Fibroblast of skin of scalp (primary cell): ENCODE measurements at places on chromosomes 5 and 9.

GRCh38 chr5:81750308-81751008 is 439 bp downstream of the SSBP2 start:
- no peak for DNase-seq

DNA sequence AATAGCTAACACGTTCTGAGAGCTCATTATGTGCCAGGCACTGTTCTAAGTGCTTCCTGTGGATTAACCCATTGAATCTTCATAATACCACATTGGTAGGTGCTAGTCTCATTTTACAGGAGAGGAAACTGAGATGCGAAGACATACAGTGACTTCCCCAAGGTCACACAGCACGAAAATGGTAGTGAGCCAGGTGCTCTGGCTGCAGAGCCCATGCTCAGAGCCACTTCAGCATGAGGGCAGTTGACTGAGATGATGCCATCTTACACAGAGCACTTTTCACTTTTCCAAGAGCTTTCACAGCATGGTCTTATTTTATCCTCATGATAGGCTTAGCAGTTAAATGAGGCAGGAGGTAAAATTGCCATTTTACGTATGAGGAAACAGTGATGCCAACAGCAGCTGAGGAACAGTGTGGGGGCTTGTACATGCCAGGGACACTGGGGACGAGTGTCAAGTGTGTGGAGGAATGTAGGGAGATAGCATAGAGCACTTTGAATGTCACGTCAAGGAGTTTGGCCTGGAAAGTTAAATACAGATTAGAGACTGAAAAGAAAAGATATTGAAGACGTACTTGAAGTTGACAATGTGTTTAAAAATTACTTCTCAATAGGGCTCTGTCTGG is 180.0 kb downstream of the KIF4B start:
- no peak for DNase-seq

GRCh38 chr9:90801973-90802322 is 329 bp downstream of the SYK start:
- DNase-seq, result no peak

DNA sequence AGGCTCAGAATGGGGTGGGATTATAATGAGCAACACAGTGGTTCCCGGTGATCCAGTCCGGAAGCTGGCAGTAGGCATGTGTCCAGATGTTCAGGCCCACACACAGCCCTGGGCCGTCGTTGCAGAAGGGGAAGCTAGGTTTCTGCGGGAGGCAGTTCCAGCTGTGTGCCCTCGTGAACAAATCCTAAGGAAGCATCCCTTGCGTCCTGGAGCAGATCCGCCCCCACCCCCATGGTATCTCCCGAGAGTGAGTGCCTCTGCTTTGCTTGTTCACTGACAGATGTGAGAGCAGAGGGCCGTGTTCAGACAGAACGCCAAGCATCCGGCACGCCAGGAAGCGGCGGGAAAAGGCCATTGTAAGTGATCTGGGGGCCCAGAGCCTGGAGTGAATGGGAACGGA is 104.8 kb downstream of the PDE6A start:
- peak; percentile 20 for DNase-seq

DNA sequence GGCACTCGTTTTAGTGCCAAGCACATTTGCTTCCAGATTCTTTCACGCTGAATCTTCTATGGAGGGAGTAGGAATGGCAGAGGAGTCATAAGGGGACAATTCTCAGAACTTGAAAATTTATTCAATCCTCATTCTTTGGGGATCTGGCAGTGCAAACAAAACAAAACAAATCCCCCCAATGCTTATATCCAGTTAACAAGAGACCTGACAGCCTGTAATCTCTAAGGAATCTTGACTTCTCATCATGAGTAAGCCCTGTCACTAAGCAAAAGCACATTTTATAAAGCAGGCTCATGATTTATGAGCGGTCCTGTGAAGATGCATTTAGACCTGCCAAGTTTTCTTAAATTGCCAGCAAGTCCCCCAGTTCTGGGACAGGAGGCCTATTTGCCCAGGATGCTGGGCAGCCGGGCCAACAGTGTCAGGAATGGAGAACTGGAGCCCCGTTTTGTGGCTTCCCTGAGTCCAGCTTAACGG is 513.9 kb downstream of the CTNND2 start:
- DNase-seq, result peak; percentile 88

DNA sequence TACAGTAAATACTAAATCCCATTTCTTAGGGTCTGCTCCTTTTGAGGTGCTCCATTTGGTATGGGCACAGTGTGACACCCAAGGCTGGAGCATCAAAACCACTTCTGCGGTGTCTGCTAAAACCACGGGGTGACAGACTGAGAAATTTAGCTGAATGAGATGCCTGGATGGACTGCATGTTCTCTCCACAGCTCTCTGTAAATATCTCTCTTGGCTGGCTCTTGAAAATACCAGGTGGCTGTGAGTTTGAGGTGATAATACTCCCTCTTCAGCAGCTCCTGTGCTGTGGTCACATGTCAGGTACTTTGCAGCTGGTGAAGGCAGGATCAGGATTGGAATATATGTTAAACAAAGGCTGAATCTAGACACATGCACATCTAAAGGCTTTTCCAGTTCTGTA is 93.7 kb upstream of the SIMC1 start:
- no peak for DNase-seq

- no peak for DNase-seq
Measured at GRCh38 chr5:91255396-91256141, 127.5 kb downstream of the ARRDC3 start.

- DNase-seq, result peak; percentile 1
Measured at GRCh38 chr5:11797132-11797531, 107.1 kb downstream of the CTNND2 start.

- no peak for DNase-seq
Measured at GRCh38 chr5:166566725-166567124, 1724.7 kb upstream of the WWC1 start.

DNA sequence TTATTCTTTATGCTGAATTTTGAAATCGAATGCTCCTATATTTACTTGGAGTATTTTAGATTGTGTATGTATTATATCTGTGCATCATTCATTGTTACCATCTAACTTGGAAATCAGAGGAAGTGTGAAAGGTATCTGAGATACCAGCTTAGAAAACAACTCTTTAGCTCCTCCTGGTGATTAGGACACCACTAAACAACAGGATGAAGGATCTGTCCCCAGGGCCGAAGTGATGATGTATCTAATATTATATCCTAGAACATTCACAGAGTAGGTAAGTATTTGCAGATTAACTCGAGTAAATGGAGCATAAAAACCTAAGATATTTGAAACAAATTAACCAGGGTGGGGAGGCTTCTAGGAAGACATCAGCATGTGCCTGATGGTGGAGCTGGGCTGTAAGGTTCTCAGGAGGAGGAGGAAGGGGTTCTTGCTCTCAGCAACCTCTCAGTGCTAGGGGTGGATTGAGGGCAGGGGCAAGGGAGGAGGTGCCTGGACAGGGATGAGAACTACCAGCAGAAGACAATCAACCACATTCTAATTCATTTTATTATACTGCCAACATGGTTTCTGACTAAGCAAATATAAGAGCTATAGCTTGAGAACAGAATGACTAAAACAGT is 2.6 kb upstream of the NFIL3 start:
- DNase-seq, result peak; percentile 60

- no peak for DNase-seq
Measured at GRCh38 chr5:76345582-76345981, 57.5 kb upstream of the IQGAP2 start.

- peak; percentile 32 for DNase-seq
Measured at GRCh38 chr5:55151923-55152842, 7.8 kb upstream of the GPX8 start.

DNA sequence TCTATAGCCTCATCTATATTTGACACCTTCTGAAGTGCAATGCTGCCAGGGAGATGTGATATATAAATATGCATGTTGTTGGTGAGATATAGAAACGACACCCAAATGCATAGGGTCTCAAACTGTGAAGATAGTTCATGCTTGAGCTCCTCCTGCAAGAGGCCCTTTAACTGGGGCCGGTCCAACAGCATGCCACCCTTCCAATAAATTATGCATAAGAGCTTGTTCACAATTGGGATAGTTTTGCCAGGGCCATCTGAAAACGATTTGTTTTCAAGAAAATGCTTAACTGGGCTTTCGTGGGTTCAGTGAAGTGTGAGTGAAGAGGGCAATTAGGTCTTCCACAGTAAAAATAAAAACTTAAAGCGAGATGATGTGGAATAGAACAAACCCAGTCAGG is 424.2 kb upstream of the WWC1 start:
- no peak for DNase-seq

DNA sequence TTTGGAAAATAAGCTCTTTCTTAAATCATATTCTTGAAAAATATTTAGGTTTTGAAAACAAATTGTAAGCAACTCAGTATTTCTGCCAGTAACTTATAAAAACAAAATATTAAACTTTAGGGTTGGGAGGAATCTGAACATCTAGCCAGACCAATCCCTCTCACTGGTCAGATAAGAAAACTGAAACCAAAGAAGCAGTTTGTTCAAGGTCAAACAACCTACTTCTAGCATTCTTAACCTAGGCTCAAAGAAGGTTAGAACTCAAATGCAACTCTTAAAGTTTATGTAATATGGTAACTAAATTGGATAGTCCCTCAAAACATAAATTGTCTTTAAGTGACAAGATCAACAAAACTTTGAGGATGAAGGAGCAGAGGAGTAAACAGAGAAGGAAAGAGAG is 374.9 kb upstream of the TNC start:
- DNase-seq, result no peak

- DNase-seq, result no peak
Measured at GRCh38 chr5:142777850-142778249, 7.7 kb downstream of the ARHGAP26 start.

- no peak for DNase-seq
Measured at GRCh38 chr5:137291436-137291835, 207.7 kb downstream of the SPOCK1 start.

DNA sequence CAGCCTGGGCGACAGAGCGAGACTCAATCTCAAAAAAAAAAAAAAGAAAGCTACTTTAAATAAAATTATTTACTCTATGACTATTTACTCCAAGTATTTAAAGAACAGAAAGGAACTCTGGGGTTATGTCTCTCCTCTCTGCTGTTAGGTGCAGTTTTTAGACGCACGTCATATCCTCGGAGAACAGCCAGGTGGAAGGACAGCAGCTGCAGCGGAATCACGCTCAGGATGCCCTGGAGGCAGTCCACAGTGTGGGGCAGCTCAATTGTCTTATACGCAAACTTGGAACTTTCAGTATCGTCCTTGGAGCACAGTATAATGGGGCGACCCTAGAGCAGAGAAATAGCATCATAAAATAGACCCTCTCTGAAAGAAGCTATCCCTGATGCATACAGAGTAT is 10.4 kb upstream of the MAPK9 start:
- DNase-seq, result no peak

GRCh38 chr5:92222449-92222848 is 839.3 kb upstream of the ARRDC3 start:
- DNase-seq, result no peak

GRCh38 chr9:88980740-88981203 is 10.5 kb upstream of the S1PR3 start:
- peak; percentile 68 for DNase-seq

DNA sequence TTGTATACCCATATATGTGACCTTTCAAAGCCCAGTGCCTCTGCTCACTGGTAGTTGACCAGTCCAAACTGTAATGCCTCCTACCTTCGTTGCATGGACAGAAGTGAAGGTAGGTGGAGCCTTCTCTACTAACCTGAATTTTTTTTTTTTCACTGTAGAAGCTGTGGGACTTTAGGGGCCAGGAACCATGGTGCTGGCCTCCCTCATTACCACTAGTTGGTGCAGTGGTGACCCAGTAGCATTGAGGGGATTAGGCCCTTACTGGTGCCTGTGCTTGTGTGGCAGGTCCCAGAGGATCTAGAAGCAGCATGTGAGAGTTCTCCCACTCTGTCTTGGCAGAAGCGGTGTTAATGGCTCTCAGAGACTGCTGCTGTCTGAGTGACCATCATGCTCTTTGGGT is 2.3 kb downstream of the RALGPS1 start:
- no peak for DNase-seq

DNA sequence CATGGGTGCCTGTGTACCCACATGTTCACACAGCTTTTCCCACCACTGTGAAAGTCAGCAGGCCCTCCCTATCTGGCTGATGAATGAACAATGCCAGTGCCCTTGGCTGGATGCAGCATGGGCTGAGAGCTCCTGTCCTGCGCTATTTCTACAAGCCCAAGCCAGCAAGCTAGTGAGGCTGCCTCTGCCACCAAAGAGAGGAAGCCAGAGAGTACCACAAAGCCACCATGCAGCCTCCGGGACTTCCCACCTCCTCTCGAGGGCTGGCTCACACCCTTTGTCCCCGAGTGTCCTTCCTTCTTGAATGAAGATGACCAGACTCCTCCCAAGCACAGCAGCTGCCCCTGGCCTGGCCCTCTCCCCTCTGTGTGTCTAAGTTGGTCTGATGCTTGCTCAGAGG is 76.5 kb downstream of the SH3PXD2B start:
- no peak for DNase-seq

GRCh38 chr9:111360881-111361280 is 30.9 kb upstream of the OR2K2 start:
- DNase-seq, result no peak

GRCh38 chr5:50415912-50416311 is 25.2 kb downstream of the EMB start:
- no peak for DNase-seq

GRCh38 chr5:38872826-38873225 is 27.0 kb downstream of the OSMR start:
- no peak for DNase-seq

DNA sequence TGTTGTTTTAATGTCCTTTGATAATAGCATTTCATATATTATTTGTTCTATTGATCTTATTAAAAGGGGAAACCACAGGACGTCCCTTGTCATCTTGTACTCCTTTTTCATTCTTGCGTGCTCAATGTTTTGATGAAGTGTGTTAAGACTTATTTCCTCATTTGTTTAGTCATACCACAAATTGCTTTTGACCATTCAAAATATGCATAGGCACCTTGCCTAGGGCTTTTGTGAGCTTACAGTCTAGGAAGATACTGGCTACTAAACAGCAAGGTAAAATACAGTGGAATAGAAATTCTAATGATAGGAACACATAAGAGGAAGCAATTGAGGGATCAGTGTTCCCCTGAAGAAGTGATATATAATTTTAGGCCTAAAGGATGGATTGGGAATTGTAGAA is 190.3 kb downstream of the WDR70 start:
- DNase-seq, result no peak

DNA sequence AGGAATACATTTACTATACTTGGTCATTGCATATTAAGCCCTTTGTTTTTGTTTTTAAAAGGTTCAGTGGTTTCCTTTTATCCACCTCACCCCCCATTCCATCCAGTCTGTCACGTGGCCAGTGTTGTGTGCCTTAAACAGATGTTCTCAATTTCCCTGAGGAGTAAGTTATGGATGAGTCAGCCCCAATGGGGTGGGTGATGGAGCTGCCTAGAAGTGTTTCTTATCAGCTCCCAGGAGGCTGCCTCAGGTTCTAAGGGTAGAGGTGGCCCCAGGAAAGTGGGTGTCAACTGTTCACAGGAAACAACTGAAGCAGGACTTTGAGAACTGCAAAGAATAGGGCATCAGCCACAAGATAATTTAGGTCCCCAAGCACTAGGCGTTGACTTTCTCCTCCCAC is 41.1 kb downstream of the ACTBL2 start:
- peak; percentile 97 for DNase-seq

- DNase-seq, result no peak
Measured at GRCh38 chr5:143174714-143175398, 228.6 kb downstream of the NR3C1 start.
